ENCODE measurements at places on chromosomes 6 and 20. TPM values are rescaled to one million over a fixed set of nuclear protein-coding genes. Genes with fewer than 3 reads are reported as not detected.
A peak's percentile ranks its signal among the peaks of the same experiment; 100 is the strongest.

The GGTLC1 gene
- not detected for total RNA-seq

The C6orf118 gene
- total RNA-seq: not detected

DNA sequence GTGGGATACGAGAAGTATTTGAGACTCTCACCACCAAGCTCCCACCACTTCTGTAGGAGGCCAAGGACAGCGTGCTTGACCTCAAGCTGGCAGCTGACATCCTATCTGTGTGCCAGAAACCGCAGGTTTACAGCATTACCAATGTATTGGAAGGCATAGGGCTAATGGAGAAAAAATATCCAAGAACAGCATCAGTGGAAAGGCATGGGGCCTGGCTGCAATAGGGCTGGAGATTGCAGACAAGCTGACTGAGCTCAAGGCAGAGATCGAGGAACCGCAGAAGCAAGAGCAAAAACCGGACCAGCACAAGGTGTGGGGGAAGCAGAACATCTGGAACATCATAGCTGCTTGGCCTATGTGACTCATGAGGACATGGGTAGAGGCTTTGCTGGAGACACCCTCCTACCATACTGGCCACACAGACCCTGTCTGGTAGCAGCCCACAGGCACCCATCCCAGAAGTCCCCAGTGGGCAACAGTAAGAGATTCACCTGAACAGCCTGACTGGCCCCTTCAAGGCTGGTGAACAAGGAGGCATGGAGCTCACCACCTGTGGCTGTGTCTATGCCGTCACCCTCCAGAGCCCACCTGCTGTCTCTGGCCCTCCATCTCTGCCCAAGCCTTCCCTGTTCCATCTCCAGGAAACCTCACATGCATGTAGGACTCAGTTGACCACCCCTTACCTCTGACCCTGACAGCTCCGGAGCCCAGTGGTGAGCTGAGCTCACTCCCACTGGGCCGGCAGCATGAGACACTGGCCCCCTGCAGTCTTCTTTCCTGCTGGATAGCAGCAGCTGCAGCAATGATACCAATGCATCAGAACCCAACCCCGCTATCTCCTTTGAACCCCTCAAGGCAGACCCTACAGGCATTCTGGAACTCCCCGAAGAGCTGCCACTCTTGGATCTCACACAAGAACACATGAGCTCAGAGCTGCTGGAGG, 171.1 kb downstream of the KIF6 start:
- DNase-seq: peak; percentile 21

DNA sequence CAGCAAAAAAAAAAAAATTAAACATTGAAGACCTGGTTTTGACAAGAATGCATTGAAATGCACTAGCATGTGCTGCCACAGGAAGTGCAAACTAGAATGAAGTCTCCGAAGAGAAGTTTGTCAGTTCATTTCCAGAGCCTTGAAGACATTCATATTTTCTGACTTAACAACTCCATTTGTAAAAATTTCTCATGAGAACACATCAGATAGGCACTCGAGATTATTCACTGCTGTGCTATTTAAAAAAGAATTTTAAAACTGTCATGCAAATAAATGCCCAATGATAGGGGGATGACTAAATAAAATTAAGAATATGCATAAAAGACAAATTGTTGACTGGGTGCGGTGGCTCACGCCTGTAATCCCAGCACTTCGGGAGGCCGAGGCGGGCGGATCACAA, 394.6 kb upstream of the JARID2 start:
- no peak for DNase-seq

- DNase-seq: peak; percentile 40
Measured at GRCh38 chr6:16400248-16400760, 161.9 kb downstream of the GMPR start.
